ENCODE measurements at places on chromosomes 2 and 18.

DNA sequence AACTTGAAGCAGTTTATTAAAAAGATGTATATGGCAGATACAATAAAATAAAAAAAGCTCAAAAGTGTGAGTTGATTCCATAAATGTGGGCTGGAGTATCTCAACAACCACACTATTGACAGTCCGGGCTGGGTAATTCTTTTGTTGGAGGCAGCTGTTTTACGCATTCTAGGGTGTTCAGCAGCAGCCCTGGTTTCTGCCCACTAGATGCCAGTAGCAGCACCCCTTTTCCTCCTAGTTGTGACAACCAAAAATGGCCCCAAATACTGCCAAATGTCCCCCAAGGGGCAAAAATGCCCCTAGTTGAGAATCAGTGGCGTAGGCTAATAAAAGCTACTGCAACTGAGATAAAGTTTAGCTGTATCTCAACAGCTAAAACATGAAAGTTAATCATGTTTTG lies 44.8 kb downstream of the CHMP3 start:
- no peak for DNase-seq

DNA sequence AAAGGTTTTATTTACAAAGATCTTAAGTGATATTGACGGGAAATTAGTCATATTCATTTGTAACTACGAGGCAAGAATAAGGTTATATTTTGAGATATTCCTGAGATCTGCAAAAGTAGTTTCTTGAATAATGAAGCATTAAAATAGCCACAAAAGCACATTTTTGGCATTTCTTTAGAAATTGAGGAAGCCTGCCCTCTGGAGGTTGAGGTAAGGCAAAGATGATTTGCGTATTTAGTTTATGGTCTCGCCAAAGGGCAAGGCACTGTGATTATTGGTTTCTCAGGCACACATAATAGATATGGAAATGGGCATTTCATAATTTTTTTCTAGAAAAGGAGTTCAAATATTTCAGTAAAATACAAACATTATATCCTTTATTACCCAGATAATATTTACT lies 143.7 kb upstream of the RPRM start:
- no peak for DNase-seq

- DNase-seq, result no peak
These were observed 35.0 kb downstream of the SLC14A2 start for GRCh38 chr18:45650321-45650720.

- DNase-seq, result no peak
These were observed 37.2 kb downstream of the AGPS start for GRCh38 chr2:177429688-177430325.

- no peak for DNase-seq
These were observed 217.6 kb upstream of the SPRED2 start for GRCh38 chr2:65649811-65650589.

DNA sequence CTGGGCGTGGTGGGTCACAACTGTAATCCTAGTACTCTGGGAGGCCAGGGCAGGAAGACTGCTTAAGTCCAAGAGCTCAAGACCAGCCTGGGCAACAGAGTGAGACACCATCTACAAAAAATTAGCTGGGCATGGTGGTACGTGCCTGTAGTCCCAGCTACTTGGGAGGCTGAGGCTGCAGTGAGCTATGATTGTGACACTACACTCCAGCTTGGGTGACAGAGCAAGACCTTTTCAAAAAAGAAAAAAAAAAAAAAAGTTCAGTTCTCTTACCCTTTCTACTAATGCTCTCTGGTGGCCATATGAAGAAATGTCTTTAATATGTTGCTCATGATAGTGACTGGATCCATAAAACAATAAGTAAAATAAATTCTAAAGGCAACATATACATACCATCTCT lies 14.9 kb downstream of the TYW5 start:
- DNase-seq, result no peak

Data from NCI-H2029 (cell line).